ENCODE measurements at places on chromosomes 13 and 19. TPM values are rescaled to one million over a fixed set of nuclear protein-coding genes. Genes with fewer than 3 reads are reported as not detected.

The SIGLEC5 gene
- not detected for total RNA-seq

DNA sequence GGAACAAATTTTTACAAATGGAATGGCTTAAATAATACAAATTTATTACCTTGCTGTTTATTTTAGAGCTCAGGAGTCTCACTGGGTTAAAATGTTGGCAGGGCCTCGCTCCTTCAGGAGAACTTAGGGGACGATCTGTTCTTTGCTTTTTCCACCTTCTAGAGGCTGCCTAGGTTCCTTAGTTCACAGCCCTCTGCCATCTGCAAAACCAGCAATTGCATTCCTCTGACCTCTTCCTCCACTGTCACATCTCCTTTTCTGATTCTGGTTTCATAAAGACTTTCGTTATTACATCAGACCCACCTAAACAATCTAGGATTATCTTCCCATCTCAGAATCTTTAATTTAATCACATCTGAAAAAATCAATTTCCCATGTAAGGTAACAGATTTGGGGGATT lies 249.6 kb upstream of the SPRY2 start:
- DNase-seq: no peak

DNA sequence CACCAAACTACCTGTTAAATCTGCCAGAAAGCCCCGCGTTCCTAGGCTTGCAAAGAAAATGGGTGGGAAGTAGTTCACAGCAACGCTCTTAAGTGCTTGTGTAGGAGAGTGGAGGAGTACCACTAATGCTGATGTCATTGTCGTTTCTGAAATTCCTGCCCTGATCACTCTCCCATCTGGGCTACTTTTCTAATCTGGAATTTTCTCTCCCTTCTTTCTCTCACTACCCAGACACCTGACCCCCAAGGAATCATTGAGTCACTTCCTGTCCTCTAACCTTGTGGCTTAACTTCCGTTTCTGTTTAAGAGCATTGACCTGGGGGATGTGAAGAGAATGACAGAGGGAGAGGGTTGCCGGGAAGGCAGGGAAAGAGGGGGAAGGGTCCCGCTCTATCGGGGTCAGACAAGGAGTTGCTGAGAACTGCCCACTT lies 98.7 kb downstream of the STARD13 start:
- DNase-seq: peak; percentile 27

The PSG11 gene
- 2.8 TPM for total RNA-seq

DNA sequence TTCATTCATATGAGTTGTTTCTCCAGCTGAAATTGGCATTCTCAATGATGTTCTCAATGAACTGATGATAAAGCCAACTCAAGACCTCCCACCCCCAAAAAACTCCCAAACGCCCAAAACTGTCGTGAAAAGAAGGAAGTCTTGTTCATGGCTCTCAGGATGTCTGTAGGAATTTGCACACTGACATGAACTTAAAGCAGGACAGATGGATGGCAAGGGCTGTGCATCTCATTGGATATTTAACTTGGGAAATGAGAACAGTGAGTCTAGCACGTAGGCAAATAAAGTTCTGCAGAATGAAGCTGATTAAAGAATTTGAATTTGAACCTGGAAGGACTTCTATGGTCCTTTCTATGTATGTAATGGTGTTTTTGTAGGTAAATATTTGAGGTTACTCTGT lies 305.7 kb downstream of the SHISA2 start:
- no peak for DNase-seq

The COQ8B gene
- 109 TPM for total RNA-seq

DNA sequence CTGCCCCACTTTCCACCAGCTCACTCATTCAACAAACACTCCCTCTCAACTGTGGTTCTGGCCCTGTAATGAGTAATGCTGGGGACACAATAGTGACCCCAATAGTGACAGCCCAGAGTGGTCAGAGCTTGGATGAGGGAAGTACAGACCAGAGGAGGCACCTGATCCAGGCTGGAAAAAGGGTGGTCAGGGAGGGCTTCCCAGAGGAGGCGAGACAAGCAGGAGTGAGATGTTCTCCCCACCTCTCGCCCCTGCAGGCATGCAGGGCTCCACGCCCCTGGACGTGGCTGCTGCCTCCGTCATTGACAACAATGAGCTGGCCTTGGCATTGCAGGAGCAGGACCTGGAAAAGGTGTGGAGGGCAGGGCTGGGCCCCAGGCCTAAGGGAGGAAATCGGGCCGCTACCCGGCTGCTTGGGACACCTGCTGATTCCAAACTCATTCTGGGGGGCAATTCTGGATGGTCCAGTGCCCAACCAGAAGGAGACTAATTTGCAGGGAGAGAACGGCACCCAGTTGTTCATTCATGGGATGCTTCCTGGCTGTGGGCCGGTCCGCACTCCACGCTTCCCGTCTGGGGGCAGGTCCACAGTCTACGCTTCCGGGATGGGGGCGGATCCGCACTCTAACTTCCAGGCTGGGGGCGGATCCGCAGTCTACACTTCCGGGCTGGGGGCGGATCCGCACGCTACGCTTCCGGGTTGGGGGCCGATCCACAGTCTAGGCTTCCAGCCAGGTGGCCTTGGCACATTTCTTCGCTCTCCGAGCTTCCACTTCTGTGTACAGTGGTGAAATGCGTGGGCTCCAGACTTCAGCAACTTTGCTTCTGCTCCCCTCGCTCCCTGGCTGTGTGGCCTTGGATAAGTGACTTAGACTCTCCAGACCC lies 63.4 kb downstream of the RYR1 start:
- no peak for DNase-seq

The FARSA gene
- 47.8 TPM for total RNA-seq

- DNase-seq: peak; percentile 52
These were observed at the start of gene EML2 for GRCh38 chr19:45638930-45639729. Gene EML2 (minus strand): TSS chr19:45639397. CDS start chr19:45639376, 21 bp downstream.

- DNase-seq: peak; percentile 14
These were observed 50.4 kb downstream of the MYO9B start for GRCh38 chr19:17125728-17126677.

GRCh38 chr19:31519256-31519655 lies 170.0 kb upstream of the TSHZ3 start:
- peak; percentile 46 for DNase-seq

DNA sequence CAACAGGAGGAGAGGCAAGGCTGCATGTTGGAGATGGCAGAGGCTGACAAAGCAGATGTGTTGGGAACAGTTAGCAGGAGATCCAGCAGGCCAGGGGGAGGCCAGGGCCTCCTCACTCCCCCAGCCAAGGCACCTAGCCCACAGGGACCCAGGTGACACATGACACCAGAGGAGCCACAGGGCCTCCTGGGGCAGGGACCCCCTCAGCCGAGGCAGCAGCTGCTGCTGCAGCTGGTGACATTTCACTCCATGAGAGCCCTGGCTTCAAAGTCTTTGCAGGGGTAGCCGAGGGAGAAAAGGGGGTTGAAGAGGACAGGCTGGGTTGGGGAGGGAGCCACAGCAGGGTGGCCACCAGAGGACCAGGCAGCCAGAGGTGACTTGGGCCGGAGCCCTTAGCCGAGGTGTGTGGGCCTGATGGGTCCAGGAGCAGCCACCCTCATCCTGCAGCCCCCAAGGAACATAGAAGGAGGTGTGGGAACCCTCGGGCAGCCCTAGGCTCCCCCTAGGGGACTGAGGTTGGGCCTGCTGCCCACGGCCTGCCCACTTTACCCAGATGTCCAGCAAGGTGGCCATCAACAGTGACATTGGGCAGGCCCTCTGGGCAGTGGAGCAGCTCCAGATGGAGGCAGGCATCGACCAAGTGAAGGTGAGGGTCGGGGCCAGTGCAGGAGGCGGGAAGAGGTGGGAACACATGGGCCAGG lies at the start of gene GNG14:
TSS of gene GNG14 (plus strand) at position 503 of the 701 bp plus-strand sequence. CDS start at position 554, 51 bp downstream.
- DNase-seq: no peak

GRCh38 chr13:35468195-35468594 lies 8.3 kb downstream of the MAB21L1 start:
- no peak for DNase-seq

DNA sequence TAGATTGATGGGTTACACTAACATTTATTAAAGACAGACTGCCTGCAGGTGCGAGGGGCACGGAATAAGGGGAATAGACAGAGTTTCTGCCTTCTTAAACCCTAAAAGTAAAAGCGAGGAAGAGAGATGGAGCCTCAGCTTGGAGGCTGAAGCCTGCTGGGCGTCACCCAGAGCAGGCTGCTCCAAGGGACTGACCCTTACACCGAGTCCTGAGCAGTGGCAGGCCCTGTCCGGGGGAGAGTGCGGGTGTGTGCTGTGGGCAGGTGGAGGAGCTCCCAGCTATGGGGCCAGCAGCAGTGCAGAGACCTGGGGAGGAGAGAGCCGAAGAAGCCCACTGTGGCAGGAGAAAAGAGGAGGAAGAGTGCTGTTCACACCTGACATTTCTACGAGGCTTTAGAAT lies 86.4 kb downstream of the SOX1 start:
- no peak for DNase-seq

- DNase-seq: no peak
These were observed 16.6 kb downstream of the VRK3 start for GRCh38 chr19:50008532-50008931.

The TBC1D17 gene
- total RNA-seq: 19.9 TPM

- DNase-seq: no peak
These were observed 10.5 kb upstream of the LATS2 start for GRCh38 chr13:21071924-21072323.

DNA sequence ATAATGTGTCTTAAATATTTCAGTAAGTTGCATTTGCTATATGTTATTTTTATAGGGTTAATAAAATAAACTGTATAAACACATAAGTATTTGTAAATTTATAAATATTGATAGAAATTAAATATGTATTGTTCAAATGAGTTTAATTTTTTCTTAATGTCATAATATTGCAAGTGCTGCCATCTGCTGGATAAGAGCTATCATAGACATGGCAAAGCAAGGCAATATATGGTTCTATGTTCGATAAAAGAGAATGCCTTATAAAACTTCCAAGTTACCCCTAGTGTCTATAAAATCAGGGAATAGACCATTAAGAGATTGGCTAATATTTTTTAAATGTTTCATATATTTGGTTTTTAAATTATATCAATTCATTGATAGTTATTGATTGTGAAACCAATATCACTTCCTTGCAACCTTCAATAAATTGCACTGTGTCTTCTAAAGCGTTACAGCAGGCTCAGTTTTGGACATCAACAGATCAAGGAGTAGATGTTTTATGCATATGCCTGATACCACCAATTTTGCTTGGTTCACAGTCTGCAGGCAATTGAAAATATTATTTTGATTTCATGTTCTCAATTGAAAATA lies 29.0 kb upstream of the SLITRK6 start:
- DNase-seq: peak; percentile 34

The CYTH2 gene
- total RNA-seq: 50.8 TPM

The ASF1B gene
- 0.67 TPM for total RNA-seq

DNA sequence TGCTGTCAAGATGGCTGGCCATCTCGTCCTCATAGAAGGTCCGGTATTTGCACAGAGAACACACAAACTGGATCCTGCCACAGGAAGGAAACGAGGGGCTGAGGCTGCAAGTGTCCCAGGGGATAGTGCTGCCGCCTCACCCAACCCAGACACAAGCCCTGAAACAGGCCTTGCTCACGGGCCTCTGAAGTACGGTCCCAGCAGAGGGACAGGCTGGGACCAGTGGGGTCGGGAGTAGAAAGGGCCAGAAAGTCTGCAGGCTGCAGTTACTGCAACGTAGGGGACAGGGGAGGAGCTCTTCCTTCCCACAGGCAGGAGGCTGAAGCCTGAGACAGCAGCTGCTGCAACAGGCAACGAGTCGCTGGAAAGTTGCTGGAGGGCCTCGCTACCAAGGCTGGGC lies 18.2 kb upstream of the AKAP8 start:
- DNase-seq: no peak

- peak; percentile 50 for DNase-seq
These were observed 82.1 kb downstream of the WDFY2 start for GRCh38 chr13:51666374-51666773.

GRCh38 chr19:17075864-17076542 lies 426 bp downstream of the MYO9B start:
- peak; percentile 19 for DNase-seq

GRCh38 chr19:38101723-38102122 lies 122.3 kb downstream of the DPF1 start:
- DNase-seq: no peak

- peak; percentile 96 for DNase-seq
These were observed 10.3 kb downstream of the IGSF23 start for GRCh38 chr19:44623626-44624025.

DNA sequence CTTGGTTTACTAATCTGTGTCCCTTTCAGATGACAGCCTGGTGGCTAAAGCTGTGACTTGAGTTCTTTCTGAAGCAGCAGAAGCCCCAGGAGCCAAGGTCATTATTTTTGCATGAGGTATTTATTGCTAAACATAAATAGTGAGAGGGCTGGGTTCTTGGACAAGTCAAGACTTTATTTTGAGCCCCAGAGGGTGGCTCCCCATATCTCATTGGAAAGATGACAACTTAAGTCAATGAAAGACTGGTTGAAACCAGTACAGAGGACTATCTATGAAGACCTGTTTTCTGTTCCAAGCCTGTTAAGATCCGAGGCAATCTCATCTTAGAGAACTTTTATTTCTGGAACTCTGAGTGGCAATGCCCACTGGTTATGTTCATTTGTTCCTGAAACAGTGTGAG lies 14.4 kb upstream of the ERICH6B start:
- DNase-seq: no peak

The TEAD2 gene
- 45.3 TPM for total RNA-seq

The SHISA2 gene
- total RNA-seq: 221 TPM

The VSTM1 gene
- not detected for total RNA-seq

The SSBP4 gene
- 134 TPM for total RNA-seq

GRCh38 chr13:94248454-94249228 lies 230.8 kb downstream of the DCT start:
- no peak for DNase-seq

The SGTA gene
- total RNA-seq: 82.5 TPM

- no peak for DNase-seq
These were observed 84.7 kb downstream of the ERCC5 start for GRCh38 chr13:102930566-102930965.

The C19orf67 gene
- not detected for total RNA-seq

- peak; percentile 4 for DNase-seq
These were observed 73.1 kb upstream of the MTIF3 start for GRCh38 chr13:27523346-27524073.

GRCh38 chr13:66210677-66211076 lies 1019.5 kb downstream of the PCDH9 start:
- peak; percentile 85 for DNase-seq

GRCh38 chr13:26054896-26055295 lies 3.1 kb upstream of the SHISA2 start:
- DNase-seq: no peak

DNA sequence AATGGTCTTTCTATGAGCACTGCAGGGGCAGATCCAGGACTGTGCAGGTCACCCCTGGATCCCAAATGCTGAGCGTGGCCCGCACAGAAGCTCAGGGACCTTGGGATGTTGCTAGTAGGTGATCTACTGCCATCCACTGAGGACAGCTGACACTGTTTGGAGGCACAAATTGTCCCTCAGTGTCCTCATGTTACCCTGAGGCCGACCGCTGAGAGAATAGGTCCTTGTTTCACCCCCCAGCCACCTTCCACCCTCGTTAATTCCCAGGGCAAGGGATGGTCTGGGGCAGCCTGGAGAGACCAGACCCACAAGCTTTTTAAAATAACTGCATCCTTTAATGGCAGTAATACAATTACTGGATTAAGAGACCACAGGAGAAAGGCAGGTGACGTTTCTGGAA lies 15.4 kb upstream of the TMEM160 start:
- no peak for DNase-seq

All from myocyte (in vitro differentiated cells).